ENCODE measurements at places on chromosomes 6 and 20.

DNA sequence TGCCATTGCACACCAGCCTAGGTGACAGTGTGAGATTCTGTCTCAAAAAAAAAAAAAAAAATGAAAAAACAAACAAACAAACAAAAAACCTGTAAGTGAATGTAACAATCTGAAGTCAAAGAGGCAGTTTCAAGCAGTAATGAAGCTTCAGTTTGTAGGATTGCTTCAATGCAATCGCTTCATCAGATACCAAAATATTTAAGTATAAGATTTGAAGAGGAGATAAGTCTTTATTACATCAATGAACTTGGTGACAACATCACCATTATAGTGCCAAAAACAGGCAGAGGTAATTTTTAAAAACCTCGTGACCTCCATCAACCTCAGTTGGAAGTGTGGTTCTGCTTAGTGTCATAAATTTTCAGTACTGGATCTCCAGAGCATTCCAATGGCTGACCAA, 74.7 kb downstream of the MYLK4 start:
- DNase-seq: no peak

- no peak for DNase-seq
These were observed 4.5 kb upstream of the TNFAIP3 start for GRCh38 chr6:137862419-137863090.

DNA sequence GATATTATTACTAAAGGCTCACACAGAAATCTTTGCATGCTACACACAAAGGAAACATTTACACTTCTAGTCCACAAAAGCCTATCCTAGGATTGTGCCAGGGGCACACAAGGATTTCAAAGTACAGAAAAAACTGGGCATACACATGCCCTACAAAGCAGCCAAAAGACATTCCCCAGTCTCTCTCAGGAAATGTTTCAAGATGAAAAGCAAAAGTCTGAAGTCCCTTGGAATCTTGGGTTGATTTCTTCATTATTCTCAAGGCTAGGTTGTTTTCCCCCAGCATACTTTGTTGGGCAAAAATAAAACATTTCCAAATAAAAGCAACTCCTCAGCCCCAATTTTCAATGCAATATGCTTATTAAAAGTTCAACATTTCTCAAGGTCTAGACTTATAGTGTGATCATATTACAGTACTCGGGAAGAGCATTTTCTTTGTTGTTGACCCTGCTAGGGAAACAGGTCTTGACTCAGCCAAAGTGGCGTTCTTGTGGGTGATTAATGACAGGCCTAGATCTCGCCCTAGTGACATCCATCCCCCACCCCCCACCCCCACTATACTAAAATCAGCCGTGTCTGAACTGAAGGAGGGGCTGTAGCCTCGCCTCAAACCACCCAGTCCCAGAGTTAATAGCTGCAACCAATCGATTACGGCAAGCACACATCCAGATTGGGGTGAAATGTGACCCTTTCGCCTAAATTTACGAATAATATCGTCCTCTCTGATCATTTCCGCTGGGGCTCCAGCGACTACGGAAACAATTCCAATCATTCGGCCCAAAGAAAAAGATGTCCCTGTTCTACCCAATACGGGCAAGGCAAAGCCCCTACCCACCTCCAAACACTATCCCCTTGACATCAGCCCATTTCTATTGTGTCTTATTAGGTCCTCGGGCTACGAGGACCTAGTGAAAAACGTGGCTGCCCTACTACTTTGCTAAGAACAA, 1.4 kb downstream of the AKIRIN2 start:
- DNase-seq: no peak

DNA sequence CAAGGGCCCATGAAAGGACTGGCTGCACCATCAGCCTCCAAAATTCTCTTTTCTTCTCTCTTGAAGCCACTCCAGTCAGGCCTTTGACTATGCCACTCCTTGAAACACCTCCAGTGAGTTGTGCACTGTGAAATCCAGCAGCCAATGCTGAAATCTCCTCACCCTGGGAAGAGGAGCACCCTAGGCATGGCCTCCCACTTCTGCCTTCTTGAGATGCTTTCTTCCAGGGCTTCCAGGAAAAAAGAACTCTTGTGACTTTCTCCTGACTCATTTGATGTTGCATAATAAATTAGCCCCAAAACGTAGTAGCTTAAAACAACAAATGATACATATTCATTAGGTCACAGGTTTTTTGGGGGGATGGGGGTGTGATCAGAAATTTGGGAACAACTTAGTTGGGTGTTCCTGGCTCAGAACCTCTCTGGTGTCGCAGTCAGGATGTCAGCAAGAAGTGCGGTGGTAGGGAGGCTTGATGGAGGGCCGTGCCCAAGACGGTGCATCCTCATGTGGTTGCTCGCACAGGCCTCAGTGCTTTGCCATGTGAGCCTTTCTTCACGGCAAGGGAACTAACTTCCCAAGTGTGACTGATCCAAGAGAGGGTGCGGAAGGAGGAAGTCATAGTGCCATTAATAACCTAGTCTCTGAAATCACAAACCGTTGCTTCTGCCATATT, 12.1 kb downstream of the NCR2 start:
- no peak for DNase-seq

All from lower leg skin (tissue), 4 donors.